ENCODE measurements at places on chromosomes 16 and 17.

- no peak for DNase-seq
Observed at GRCh38 chr17:39064374-39064773, 87.1 kb downstream of the PLXDC1 start.

GRCh38 chr16:26667307-26667706 is 399.4 kb upstream of the C16orf82 start:
- no peak for DNase-seq

DNA sequence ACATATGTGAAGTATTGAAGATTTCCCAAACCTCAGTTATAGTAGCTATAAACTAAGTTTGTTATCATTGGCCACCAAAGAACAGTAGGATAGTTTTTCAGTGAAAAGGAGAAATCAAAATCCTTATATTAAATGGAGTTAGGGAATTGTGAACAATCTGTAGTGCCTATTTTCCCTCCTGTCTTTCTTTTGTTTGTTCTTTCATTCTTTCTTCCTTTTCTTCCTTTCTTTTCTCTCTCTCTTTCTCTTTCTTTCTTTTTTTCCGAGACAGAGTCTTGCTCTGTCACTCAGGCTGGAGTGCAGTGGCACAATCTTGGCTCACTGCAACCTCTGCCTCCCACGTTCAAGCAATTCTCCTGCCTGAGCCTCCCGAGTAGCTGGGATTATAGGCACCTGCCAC is 48.8 kb downstream of the SSH2 start:
- no peak for DNase-seq

GRCh38 chr17:60303406-60304099 is 88.4 kb downstream of the USP32 start:
- no peak for DNase-seq

DNA sequence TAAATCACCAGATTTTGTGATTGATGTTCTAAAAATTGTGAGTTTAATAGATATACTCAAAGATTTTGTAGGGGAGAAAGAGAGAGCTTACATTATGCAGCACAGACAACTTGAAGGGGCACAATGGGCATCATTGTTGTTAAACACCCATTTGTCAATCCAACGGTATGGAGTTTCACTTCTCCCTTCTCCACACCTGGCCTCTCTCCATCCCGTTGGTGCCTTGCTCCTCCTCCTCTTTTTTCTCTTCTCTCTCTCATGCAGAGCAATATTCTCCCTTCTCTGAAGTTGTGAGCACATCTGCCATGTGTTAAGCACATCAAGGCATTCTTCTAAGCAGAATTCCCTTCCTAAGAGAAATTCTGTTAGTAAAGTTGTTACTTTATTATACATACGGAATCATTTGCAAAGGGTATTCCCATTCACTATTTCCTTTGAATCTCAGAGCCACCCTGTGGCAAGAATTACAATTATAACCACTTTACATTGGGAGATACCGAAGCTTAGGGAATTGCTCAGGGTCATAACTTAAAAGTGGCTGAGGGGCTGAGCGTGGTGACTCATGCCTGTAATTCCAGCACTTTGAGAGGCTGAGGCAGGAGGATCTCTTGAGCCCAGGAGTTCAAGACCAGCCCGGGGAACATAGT is 40.5 kb upstream of the SKAP1 start:
- no peak for DNase-seq

DNA sequence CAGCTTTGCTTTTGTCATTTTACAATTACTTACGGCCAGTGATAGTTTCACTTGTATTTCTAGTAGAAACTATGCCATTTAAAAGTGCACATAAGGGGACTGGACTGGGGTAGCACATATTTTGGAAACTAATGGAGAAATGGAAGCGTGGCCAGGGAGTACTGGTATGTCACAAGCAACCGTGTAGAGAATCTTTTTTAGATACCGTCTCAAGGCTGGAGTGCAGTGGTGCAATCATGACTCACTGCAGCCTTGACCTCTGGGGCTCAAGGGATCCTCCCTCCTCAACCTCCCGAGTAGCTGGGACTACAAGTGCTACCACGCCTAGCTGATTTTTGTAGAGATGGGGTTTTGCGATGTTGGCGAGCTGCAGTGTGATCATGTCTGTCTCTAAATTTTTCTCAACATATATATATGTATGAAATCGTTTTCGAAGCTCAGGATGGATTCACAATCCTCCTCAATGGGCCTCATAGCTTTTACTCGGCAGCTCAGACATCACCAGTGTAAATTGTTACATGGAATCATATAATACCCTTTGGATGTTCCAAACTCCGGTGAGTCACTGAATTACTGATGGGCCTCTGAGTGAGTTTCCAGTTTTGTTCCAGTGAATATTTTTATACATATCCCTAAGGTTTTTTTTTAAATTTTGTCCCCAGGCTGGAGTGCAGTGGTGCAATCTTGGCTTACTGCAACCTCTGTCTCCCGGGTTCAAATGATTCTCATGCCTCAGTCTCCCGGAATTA is 51.7 kb downstream of the ZNF778 start:
- DNase-seq: no peak

GRCh38 chr16:87931504-87931903 is 4.8 kb downstream of the CA5A start:
- DNase-seq: no peak

GRCh38 chr17:56038131-56038530 is 115.1 kb upstream of the ANKFN1 start:
- DNase-seq: no peak

- no peak for DNase-seq
Observed at GRCh38 chr16:7140899-7141298, 191.7 kb upstream of the RBFOX1 start.

DNA sequence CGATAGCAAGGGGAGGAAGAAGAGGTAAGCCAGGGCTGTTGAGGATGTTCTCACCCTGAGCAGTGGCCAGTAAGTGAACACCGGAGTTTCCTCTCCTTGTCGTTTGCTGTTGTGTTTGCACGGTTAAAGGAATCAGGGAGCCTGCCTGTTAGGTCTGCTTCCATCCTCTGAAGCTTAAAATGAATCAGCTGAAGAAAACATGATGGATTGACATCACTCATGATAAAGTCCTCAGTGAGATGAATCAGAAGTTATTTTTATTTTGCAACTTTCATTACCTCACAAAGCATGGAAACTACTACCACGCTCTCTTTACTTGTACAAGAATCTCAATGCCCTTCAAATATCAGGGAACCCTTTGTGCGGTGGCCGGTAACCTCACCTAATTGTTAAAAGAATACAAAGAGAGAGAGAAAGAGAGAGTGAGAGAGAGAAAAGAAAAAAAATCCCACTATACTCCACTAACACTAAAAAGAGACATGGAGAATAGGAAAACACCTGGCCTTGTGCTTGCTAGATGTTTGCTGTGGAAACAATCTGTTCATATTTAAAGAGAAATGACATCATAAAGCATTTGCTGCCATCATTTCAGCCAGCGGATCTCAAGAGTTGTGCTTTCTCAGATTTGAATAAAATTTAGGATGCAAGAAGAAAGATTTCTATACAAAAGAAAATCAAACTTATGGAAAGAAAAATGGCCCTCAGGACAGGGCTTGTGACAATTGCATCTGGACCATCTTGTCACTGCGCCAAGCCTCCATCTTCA is 441.6 kb upstream of the SALL1 start:
- no peak for DNase-seq

DNA sequence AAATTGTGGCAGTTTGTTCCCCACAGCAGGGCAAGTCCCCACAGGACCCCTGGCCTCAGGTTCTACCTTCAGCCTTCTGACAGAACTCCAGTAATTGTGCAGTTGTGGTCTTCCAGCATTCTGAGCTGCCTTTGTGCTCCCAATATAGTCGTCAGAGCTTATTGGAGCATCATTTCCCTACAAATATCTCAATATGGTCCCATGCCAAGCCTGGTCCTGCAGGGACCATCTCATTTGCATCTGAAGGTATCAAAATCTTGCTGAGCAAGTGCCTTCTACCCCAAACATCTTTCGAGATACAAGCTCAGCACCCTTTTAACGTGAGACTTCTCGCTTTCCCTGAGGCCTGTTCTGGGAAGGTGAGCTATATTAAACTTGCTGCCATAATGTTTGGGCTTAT is 333.9 kb upstream of the CDH11 start:
- DNase-seq: no peak

GRCh38 chr16:17330044-17330443 is 140.7 kb downstream of the XYLT1 start:
- DNase-seq: no peak

DNA sequence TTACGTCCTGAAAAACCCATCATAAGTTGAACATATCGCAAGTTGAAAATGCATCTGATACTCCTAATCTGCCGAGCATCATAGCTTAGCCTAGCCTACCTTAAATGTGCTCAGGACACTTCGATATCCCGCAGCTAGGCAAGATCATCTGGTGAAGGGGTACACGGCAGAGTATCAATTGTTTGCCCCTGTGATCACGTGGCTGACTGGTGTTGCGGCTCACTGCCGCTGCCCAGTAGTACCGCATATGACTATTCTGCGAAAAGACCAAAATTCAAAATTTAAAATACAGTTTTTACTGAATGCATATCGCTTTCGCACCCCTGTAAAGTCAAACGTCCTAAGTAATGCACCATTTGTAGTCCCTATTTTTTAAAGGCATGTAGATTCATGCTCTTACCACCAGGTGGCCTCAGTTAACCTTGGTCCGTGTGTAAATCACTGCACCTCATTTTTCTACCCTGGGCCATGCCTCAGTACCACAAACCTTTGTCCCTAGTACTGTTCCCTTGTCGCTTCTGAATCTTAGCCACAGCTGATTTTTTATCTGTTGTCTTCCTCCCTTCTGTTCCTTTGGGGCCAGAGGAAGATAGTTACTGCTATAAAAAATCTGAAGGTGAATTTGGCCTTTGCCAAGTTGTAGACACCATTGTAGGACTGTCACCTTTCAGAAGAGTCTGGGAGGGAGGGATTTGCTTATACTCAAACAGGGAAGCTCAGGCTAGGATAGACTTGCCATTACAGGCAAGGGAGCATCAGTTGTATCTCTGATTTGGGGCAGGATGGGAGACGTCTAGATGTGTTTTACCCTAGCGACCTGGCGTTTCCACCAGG is 34.4 kb downstream of the WWP2 start:
- peak; percentile 69 for DNase-seq

GRCh38 chr17:27346228-27346899 is 52.5 kb downstream of the WSB1 start:
- no peak for DNase-seq

- DNase-seq: no peak
Observed at GRCh38 chr17:62051053-62051452, 14.0 kb downstream of the MED13 start.

GRCh38 chr16:88415713-88416323 is 33.1 kb downstream of the ZNF469 start:
- DNase-seq: no peak

DNA sequence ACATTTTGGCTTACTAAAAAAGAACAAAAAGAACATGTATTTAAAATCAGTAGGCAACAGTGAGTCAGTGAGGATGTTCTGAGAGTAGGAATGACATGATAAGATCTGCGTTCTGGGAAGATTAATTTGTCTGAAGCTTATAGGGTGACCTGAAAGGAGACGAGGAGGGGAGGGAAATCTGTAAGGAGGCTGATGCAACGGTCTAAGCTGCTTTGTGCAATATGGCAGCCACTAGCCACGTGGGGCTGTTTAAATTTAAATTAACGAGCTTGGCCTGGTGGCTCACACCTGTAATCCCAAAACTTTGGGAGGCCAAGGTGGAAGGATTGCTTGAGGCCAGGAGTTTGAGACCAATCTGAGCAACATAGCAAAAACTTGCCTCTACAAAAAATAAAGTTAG is 181.6 kb upstream of the CACNG3 start:
- no peak for DNase-seq

GRCh38 chr17:59786536-59787319 is 79.3 kb downstream of the VMP1 start:
- peak; percentile 77 for DNase-seq

DNA sequence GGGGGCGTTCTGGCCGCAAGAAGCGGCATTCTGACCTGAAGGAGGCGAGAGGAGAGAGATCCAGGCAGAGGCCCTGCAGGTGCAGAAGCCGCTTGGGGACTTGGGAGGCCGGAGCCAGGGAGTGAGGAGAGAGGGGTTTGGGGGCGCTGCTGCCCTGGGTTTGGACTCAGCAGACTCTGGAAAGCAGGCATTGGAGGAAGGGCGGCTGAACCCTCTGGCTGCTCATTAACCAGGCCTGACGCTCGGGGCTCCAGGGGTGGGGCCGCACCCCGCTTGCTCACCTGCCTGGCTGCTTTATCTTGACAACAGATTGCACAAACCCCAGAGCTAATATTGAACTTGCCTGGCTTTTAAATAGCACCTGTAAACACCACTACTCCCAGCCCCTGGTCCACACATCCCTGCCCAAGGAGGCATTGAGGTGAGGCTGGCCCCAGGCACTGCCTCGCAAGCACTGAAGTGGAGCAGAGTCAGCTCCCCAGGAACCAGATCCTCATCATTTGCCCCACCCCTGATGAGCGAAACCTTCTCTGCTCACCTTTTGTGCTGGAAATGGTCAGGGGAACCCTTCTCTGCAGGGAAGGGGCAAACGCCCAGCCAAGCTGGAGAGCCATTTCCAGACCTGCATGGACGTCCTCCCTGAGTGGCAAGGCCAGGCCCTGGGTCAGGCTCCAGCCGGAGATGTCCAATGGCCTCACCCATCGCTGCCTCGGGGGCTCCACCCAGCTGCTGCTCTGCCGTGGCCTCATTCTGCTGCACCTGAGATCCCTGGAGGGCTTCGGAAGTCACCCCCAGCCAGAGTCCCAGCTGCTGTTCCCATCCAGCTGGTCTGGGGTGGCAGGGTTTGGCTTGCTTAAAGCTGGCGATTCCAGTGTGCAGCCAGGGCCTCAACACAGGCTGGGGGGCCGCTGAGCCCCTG is 190.2 kb upstream of the GSE1 start:
- DNase-seq: peak; percentile 60

GRCh38 chr17:673200-673681 is 41.4 kb downstream of the VPS53 start:
- no peak for DNase-seq

GRCh38 chr17:62180772-62181171 is 115.7 kb upstream of the MED13 start:
- no peak for DNase-seq

GRCh38 chr17:38735161-38735997 is 5.2 kb downstream of the CISD3 start:
- no peak for DNase-seq

DNA sequence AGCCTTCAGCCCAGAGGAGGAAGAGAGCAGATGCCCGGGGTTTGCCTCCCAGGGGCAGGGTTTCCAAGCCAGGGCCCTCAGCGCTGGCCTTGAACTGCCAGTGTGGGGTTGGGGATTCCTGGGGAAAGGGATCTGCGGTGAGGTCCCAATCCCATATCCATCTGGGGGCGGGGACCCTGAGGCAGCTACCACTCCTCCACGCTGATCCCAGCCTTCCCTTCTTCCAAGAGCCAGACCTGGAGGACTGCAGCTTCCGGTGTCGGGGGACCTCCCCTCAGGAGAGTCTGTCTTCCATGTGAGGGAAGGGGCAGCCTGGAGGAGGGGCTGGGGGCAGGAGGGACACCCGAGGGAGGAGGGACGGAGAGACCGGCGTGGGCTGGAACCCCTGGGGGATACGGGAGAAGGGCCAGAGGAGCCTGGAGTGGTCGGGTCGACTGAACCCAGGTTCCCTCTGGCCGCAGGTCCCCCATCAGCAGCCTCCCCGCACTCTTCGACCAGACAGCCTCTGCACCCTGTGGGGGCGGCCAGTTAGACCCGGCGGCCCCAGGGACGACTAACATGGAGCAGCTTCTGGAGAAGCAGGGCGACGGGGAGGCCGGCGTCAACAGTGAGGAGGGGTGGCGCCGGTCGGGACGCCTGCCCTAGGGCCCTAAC is 10.7 kb upstream of the CISD3 start:
- DNase-seq: no peak
